Right renal cortex interstitium (tissue), 3 donors: ENCODE measurements at places on chromosomes 1 and 21.

DNA sequence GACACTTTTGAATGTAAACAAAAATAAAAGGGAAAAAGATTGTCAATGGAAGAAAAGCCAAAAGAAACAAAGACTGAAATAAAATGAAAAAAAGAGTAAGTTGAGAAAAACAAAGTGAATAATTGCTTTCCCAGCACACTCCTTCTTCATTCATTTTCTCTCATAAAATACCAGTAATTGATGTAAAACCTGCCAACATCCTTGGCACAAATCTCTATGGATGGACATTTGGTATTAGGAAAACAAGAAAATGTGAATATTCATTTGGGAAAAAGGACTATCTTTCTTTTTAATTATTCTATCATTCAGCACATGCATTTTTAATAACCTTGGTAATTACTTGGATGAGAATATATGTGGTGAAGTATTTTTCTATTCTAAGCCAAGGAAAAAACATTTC lies 204.4 kb upstream of the TNR start:
- DNase-seq, result no peak

GRCh38 chr1:194445244-194445643 lies 1258.8 kb upstream of the B3GALT2 start:
- no peak for DNase-seq

DNA sequence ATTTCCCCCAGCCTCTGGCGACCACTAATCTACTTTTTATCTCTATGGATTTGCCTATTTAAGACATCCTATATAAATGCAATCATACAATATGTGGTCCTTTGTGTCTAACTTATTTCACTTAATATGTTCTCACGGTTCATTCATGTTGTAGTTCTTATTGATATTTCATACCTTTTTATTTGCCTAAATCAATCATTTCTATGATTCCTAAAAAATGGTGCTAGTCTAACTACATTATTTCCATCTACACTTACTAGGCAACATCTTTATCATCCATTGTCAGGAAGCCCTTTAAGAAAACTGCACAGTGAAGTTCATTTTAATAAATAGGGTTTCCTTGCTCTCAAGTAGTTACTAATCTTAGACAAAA lies 380 bp upstream of the FBXO28 start:
- DNase-seq, result no peak

DNA sequence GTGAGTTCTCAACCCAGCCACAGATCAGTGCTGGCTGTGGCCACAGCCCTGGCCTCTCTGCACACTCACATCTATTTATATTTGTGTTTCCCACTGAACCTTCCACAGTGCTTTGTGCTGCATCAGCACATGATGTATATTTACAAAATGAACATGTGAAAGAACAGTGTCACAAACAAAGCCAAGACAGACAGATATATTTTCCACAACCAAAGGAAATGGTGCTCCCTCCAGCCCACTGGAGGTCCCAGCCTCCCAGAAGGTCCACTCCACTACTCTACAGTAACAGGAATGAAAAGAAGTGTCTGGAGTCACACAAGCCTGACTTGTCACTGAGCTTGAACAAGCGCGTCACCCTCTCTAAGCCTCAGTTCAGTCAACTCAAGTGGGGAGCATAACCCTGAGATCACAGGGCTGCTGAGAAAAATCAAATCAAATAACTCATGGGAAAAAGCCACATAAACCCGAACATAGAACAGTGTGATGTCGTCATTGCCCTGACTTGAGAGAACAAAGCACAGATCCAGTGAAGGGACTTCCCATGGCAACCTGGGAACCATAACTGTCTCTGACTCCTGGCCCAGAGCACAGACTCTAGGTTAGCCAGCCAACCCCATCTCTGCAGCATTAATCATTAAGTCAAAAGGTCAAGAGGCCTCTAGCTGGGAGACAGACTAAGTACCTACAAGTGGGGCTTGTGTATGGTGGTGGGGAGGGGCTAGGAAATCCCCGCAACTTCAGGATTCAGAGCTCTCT lies 121.2 kb downstream of the TRABD2B start:
- peak; percentile 53 for DNase-seq

DNA sequence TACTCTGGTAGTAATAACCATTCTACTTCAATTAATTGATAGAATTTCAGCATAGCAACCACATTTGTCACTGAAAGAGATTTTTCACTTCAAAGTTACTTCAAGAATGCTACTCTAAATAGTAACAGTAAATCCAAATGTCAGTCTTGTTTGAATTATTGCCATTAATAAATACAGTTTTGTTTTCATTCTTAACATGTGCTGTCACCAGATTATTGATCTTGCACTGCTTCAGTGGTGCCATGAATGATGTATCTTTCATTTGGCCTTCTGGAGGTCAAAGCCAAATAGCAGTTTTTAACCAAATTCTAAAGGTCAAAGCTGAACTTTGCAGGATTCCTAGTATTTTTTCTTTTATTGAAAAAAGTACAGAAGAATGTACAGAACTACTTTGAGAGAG lies 199.5 kb downstream of the PATJ start:
- no peak for DNase-seq

DNA sequence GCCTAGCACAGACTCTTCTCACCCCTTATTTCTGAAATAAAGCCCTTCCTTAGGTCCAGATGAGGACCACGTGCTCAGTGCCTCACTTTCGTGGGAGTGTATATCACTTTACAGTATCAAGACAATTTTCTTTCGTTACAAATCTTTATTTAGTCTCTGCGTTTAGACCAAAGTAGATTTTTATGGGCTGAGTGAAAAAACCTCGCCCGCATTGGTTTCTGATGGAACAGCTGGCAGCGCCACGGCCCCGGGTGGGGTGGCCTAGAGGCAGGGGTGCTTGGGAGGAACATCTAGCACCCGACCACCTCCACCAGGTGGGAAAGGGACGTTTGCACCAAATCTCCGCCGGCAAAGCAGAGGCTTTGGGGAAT lies 7.6 kb downstream of the SIM2 start:
- DNase-seq, result no peak

DNA sequence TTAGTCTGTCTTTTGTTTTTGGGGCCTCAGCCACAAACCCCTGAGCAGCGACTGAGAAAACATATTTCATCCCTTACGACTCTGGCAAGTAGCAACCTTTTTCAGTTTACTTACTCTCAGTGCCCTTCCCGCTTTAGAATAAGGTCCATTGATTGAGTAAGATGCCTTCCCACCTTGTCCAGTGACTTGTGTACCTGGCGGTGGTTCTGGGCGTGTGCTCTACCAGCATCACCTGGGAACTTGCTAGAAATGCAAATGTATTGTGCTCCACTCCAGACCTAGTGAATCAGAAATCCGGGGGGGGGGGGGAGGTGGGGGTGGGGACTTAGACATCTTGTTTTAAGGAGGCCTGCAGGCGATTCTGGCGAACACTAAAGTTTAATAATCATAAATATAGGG lies 72.1 kb downstream of the S1PR1 start:
- DNase-seq, result no peak

DNA sequence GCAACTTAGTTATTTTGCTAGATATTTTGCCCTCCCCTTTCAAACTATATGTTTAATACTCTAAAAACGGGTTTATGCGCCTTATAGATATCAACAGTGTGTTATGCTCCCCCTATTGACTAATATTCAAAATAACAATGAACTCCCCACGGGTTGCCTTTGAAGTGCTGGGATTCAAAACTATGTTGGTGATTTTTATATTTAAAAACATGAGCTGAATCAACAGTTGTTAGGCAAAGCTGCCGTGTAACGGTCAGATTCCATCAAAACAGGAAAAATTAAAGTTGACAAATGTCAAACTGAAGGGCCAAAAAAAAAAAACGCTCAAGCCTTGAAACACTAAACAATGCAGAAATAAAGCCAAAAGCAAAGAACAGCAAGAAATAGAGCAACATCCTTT lies 2.5 kb downstream of the TGFBR3 start:
- no peak for DNase-seq

- DNase-seq, result no peak
These were observed 109.9 kb upstream of the SLC25A33 start for GRCh38 chr1:9429342-9429711.

- no peak for DNase-seq
These were observed 66.4 kb upstream of the IL12RB2 start for GRCh38 chr1:67241200-67241746.

- DNase-seq, result no peak
These were observed 10.0 kb upstream of the PADI4 start for GRCh38 chr1:17297991-17298390.

GRCh38 chr1:47906009-47906432 lies 91.2 kb downstream of the TRABD2B start:
- DNase-seq, result no peak

DNA sequence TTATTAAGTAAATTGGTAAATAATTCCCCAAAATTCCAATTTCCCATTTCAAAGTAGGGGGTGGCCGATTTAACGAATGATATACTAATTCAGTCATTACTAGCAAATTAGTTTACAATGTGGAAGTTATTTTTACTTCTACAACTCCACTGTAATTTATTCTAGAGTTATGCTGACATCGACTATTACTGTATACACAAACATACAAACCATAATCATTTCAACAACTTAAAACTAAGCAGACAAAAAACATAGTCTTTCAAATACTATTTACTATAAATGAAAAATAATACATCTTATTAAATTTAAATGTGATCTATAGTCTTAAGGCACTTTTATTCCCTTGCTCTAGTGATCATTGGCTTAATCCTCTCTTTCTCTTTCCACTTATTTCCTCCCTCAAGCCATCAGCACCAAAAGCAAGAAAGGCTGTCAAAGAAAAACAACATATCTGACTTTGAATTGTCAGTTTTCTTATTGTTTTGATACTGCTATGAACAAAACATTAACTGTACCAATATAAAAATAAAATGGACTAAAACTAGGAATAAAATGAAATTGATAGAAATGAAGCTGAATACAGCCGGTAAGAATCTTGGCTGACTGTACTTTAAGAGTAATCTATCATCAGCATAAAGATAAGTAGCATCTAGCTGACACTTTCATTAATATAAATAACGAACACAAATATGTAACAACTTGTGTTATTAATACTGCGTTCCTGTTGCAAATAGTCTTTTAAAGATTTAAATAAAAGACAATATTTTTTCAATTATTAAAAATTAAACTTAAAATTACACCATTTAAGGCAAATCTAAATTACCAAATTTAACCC lies 4.1 kb downstream of the CDC42BPA start:
- no peak for DNase-seq

- peak; percentile 30 for DNase-seq
These were observed 78.4 kb upstream of the LRRN2 start for GRCh38 chr1:204763773-204764427.

DNA sequence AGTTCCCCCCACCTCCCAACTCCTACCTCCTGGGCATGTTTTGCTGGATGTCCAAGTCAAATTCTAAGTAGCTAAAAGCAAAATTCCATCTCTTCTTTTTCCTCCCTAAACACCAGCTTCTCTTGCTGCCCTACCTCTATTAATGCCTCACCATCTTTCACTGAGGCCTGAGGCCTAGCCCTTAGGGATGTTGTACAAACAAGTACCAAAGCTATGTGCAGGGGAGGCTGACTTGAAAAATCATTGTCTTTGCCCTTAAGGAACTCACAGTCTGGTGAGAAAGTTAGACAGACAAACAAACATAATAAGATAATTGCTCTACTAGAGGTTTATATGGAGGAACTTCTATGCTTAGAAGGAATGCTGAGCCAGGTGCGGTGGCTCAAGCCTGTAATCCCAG lies 25.3 kb upstream of the SYNC start:
- DNase-seq, result no peak

GRCh38 chr1:207866471-207867135 lies 44.3 kb downstream of the CD34 start:
- no peak for DNase-seq

DNA sequence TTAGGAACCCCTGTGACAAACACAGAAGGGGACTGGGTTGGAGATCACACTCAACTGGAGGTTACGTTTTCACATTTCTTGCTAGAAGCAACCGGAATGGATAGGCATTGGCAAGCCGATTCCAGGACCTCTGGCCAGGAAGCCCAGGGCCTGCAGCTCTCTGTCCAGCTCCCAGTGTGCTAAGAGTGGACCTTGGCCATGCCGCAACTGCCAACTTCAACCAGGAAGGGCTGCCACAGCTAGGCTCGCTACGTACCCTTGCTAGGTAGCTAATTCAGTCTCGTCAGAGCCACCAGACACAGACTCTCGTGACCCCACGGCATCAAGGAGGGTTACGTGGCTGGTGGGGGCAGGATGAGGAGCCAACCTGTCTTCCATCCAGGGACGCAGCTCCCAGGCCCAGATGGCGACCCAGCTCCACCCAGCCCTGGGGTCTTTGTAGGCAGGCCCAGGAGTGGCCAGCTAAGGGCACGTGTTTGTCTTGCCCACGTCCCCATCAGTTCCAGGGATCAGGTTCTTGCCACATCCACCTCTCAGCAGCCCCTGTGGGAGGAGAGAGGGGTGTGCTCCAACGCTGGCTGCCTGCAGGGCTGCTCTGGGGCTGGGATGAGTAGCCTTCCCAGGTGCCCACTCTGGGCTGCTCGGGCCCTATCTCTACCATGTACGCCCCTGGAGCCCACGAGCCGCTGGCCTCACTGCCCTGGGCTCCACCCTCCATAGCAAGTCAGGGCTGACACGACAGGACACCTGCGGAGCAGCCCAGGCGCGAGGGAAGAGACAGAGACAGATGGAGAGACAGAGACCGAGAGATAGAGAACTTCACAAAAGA lies 39.2 kb downstream of the UBE2G2 start:
- DNase-seq, result no peak

- no peak for DNase-seq
These were observed 286.7 kb downstream of the BACH1 start for GRCh38 chr21:29585462-29585861.

DNA sequence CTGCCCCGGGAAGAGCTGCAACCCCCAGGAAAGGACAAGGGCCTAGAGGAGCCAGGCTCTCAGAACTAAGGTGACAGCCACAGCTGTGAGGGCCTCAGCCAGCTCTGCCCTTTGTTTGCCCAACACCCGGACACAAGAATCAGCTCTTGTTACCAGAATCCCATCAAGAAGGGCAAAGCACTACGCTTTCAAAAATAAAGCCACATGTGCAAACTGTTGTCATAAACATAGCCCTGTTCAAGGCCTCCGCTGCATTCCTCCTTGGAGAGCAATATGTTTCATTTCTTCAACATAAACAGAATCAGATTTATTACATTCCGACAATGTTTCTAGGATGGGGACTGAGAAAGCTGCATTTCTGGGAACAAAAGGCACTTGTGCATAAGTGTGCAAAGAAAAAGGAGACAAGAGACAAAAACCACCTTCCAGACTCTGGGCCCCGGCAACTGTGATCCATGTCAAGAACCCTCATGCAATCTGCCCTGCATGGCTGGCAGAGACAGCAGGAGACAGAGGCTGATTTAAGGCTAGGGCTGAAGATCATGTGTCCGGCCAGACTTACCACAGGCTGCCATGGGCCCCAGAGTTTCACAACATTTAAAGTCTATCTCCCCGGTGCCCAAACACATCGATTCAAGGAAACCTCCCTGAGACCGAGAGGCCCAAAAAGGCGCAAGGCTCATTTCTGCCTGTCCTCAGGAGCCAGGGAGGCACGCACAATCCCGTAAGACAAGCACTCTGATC lies 71.0 kb downstream of the SSBP3 start:
- no peak for DNase-seq

- DNase-seq, result no peak
These were observed 113.1 kb upstream of the RGS18 start for GRCh38 chr1:192045131-192045530.
